ENCODE measurements at places on chromosomes 6 and 20.
A peak's percentile ranks its signal among the peaks of the same experiment; 100 is the strongest.

GRCh38 chr6:15879371-15880261 is 216.8 kb upstream of the DTNBP1 start:
- peak; percentile 65 for DNase-seq
- H3K36me3 ChIP-seq: no peaks in the 10 kb centered on the region
- no peak overlapping the region for H3K27ac ChIP-seq
- H3K4me3 ChIP-seq: no peak overlapping the region

DNA sequence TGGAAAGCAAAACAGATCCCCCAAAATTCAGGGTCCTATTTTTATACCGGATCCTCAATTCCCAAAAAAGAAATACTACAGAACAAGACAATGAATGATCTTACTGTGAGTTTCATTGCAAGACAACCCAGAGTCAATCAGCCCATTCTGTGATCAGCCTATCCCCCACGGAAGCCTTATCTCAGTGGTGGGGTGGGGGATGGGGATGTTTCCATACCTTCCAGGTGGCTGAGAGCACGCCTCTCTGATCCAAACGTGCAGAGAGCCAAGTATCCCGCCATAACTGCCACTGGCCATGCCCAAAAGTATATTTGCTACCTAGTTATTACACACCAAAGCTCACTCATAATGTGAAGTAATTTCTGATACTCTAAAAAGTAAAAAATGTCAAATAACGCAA is 15.1 kb downstream of the WFDC2 start:
- H3K4me3 ChIP-seq: no peak overlapping the region
- H3K27ac ChIP-seq: no peak overlapping the region
- no peaks in the 10 kb centered on the region for H3K4me1 ChIP-seq
- no peaks in the 10 kb centered on the region for H3K36me3 ChIP-seq
- DNase-seq: no peak

- no peak overlapping the region for H3K27ac ChIP-seq
- H3K36me3 ChIP-seq: no peaks in the 10 kb centered on the region
- H3K4me3 ChIP-seq: no peak overlapping the region
- peaks cover 32% of the 10 kb centered on the region for H3K27me3 ChIP-seq
- DNase-seq: no peak
- no peaks in the 10 kb centered on the region for H3K4me1 ChIP-seq
Observed at GRCh38 chr6:116550796-116551195, 2.8 kb upstream of the CALHM4 start.

DNA sequence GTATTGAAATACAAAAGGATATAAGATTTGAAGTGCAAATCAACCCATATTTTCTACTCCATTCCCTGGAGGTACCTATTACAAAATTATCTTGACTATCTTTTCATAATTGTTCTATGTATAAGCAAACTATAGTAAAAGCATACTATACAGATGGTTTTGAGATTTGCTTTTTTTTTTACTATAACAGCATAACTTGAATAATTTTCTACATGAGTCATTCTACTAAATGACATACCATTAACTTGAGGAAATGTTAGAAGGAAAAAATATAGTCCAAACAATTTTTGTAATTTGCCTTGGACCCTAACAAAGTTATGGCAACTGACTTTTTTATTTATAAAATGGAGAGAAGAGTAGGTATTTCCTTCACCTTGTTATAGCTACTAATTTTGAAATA is 472.7 kb downstream of the PKHD1 start:
- H3K4me1 ChIP-seq: no peaks in the 10 kb centered on the region
- no peak for DNase-seq
- no peak overlapping the region for H3K27ac ChIP-seq
- no peaks in the 10 kb centered on the region for H3K27me3 ChIP-seq

DNA sequence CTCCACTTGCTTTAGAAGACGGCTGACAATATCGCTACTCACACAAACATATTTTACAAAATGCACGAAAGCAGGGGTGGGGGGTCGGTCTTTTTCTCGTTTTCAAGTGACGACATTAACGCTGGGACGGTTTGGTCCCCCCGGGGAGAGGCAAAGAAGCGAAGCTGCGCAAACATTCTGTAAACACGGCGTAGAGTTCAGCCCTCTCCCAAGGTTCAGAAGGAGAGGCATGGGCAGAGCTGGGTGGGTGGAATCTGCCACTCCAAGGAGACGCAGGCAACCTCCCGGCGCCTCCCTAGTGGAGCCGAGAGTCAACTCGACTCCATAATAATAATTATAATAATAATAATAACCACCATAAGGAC is 2.4 kb downstream of the NKX2-2 start:
- H3K27me3 ChIP-seq: peaks cover 82% of the 10 kb centered on the region
- peaks cover 26% of the 10 kb centered on the region for H3K4me1 ChIP-seq
- no peak overlapping the region for H3K4me3 ChIP-seq
- H3K36me3 ChIP-seq: peaks cover 3% of the 10 kb centered on the region

- H3K4me3 ChIP-seq: no peak overlapping the region
- H3K27me3 ChIP-seq: peaks cover 2% of the 10 kb centered on the region
- no peak overlapping the region for H3K27ac ChIP-seq
- H3K36me3 ChIP-seq: no peaks in the 10 kb centered on the region
- no peaks in the 10 kb centered on the region for H3K4me1 ChIP-seq
- no peak for DNase-seq
Observed at GRCh38 chr6:127058027-127058426, 60.4 kb upstream of the RSPO3 start.

DNA sequence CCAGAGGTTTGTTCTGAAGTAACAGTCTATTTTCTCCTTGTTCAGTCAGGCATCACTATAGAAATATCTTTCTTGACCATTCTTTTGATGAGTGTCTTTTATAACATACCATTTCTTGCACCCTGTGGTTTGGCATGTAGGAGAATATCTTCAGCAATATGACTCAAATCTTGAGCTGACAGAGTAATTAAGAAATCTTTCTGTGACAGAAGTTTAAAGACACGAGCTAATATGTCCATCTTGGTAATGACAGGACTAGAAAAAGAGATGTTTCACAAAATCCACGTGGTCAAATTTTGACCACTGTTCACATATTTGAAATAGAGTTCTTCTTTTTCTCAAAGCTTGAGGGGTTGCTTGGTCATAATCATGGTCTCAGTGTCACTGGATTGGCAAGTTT is 149.9 kb downstream of the MYB start:
- no peaks in the 10 kb centered on the region for H3K27me3 ChIP-seq
- H3K36me3 ChIP-seq: peaks cover 16% of the 10 kb centered on the region
- no peak for DNase-seq
- no peak overlapping the region for H3K4me3 ChIP-seq

GRCh38 chr6:112305795-112306564 is 41.1 kb upstream of the RFPL4B start:
- peaks cover 84% of the 10 kb centered on the region for H3K27me3 ChIP-seq
- H3K27ac ChIP-seq: no peak overlapping the region
- H3K36me3 ChIP-seq: no peaks in the 10 kb centered on the region
- no peak for DNase-seq

- H3K27me3 ChIP-seq: peaks cover 26% of the 10 kb centered on the region
- no peaks in the 10 kb centered on the region for H3K36me3 ChIP-seq
- no peaks in the 10 kb centered on the region for H3K4me1 ChIP-seq
Observed at GRCh38 chr6:108469316-108469715, 91.4 kb upstream of the FOXO3 start.

DNA sequence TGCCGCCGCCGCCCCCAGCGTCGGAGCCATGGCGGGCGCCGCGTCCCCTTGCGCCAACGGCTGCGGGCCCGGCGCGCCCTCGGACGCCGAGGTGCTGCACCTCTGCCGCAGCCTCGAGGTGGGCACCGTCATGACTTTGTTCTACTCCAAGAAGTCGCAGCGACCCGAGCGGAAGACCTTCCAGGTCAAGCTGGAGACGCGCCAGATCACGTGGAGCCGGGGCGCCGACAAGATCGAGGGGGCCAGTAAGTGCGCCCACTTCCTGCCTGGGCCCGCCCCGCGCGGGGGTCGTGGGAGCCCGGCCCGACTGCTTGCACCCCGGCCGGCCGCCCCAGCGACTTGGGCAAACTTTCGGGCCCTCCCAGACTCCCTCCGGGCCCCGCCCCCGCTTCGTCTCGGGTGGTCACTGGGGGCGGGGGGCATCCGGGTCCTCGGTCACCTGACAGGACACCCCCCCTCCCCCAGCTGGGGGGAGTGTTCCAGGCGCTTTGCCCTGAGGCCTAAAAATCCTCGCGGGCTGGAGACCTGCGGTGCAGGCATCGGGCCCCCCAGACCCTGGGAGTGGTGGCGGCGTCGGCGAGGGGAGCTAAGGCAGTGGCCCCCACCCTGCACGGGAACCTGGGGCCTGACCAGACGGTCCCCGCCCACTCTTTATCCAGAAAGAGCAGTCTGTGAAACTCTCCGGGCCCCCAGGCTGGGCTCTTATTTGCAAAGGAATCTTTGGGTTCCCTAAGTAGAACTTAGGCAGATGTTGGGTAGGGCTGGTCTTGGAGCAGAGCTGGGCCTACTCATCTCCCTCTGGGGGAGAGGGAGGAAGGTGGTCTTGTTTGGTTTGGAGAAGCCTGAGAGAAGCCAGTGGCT is 501 bp downstream of the PLCG1 start:
- H3K36me3 ChIP-seq: peaks cover 17% of the 10 kb centered on the region
- peak overlapping the region; percentile 90 for H3K27ac ChIP-seq
- H3K4me1 ChIP-seq: peaks cover 60% of the 10 kb centered on the region
- peak; percentile 89 for DNase-seq

DNA sequence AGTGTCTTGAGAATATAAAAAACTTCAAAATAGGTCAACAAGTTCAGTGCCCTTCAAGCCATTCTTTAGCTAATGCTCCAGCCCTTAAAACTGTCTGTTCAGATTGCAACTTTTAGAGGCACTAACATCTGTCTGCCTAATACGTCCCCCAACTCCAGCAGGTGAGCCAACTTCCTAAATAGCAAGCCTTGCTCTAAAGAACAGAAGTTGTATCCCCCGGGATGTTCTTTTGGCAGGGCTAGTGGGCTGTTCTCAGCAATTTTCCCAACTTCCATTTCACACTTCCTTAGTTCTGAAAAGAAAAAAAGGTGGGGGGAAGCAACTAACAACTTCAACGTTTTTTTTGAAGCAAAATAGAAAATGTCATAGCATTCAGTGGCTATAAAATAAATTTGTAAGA is 290.0 kb upstream of the PTCHD4 start:
- no peak overlapping the region for H3K4me3 ChIP-seq
- H3K27ac ChIP-seq: no peak overlapping the region
- no peak for DNase-seq
- H3K4me1 ChIP-seq: no peaks in the 10 kb centered on the region

DNA sequence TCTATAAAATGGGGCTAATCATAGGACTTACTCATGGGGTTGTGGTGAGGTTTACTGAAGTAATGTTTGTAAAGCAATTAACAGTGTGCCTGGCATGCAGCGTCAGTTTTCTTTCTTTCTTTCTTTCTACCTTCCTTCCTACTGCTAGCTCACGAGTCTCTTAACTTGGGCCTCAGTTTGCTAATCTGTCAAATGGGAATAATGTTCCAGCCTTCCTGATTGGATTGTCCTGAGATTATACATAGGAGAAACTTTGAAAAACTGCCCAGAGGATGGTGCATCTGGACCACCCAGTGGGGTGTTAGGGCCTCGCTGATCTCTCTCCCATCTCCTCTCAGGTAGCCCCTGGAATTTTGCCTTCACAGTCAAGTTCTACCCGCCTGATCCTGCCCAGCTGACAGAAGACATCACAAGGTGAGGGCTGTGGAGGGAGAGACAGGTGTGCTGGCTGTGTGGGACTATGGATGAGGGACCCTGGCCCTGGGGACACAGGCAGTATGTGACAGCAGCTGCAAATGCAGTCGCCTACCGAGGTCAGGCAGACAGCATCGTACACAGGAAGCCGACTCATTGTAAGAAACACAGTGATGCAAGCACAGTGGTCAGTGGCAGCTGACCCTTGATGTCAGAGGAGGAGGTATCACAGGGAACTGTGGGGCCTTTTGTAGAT is 27.5 kb downstream of the EPB41L1 start:
- no peak overlapping the region for H3K4me3 ChIP-seq
- peak; percentile 43 for DNase-seq
- H3K27me3 ChIP-seq: no peaks in the 10 kb centered on the region
- H3K36me3 ChIP-seq: no peaks in the 10 kb centered on the region

GRCh38 chr6:317448-318144 is 25.3 kb downstream of the DUSP22 start:
- peaks cover 27% of the 10 kb centered on the region for H3K4me1 ChIP-seq
- peaks cover 14% of the 10 kb centered on the region for H3K36me3 ChIP-seq
- no peak overlapping the region for H3K4me3 ChIP-seq
- DNase-seq: no peak
- no peak overlapping the region for H3K27ac ChIP-seq

DNA sequence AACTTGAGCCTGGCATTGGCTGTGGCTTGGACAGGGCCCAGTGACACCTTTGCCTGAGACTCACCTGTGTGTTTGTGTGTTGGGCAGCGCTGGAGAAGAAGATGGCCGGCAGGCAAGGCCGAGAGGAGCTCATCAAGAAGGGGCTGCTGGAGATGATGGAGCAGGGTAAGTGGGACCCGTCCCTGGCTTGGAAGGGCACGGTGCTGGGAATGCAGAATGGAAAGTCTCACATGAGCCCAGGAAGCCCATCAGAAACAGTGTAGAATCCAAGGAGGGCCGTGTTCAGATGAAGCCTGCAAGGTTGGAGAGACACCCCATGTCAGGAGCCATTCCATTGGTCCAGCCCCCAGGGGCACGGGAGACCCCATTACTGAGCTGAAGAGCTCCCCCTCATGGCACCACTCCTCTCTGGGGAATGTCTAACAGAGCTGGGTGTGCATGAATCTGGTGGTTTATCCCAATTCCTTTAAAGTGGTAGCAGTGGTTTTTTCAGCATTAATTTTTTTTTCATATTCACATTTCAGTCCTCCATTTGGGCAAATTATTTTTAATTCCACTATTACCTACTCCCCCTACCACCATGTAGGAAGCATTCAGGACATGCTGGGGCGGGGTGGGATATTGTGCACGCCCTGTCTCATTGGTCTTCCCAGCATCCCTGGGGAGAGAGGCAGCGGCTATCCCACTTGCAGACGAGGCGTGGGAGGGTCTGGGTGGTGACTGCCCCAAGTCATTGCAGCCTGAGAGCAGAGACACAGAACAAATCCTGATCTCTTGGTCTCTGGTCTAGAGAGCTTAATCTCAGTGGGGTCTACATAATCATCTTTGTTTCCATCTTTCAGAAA is 143.6 kb downstream of the PHACTR3 start:
- H3K27me3 ChIP-seq: peaks cover 7% of the 10 kb centered on the region
- H3K36me3 ChIP-seq: no peaks in the 10 kb centered on the region
- H3K4me1 ChIP-seq: peaks cover 9% of the 10 kb centered on the region

- H3K4me3 ChIP-seq: no peak overlapping the region
- peaks cover 9% of the 10 kb centered on the region for H3K36me3 ChIP-seq
- no peak for DNase-seq
Observed at GRCh38 chr20:25453035-25453810, 45.8 kb downstream of the GINS1 start.

DNA sequence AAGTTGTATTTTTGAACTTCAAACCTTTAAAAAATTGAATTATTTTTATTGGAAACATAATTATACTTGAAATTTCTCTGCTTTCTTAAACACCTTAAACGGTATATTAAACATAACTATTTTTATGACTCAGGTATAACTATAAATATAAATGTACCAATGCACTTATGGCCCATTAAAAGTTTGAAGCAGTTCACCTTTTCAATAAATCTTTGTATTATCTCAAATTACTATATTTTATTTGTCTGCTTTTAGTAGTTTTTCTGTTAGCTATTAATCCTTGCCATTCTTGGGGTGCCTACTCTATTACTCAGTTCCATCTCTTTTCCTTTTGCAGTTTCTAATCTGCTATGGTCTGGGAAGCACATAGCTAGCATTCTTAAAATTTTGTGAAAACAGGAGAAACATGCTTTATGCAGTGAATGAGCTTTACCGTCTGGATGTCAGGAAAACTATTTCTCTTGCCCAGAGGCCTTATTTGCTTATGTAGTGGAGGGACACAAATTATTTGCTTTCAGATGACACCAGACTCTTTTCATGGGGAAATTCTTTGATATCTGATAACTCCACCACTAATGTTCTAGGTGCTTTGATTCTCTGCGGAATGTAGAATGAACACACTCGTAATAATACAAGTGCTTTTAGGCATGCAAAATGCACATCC is 378.9 kb upstream of the CITED2 start:
- no peaks in the 10 kb centered on the region for H3K27me3 ChIP-seq
- no peaks in the 10 kb centered on the region for H3K36me3 ChIP-seq
- H3K27ac ChIP-seq: no peak overlapping the region
- no peak overlapping the region for H3K4me3 ChIP-seq
